ENCODE measurements at places on chromosomes 3 and 15.
A peak's percentile ranks its signal among the peaks of the same experiment; 100 is the strongest.

- no peak for DNase-seq
These were observed 5.7 kb downstream of the ESYT3 start for GRCh38 chr3:138440121-138440521.

DNA sequence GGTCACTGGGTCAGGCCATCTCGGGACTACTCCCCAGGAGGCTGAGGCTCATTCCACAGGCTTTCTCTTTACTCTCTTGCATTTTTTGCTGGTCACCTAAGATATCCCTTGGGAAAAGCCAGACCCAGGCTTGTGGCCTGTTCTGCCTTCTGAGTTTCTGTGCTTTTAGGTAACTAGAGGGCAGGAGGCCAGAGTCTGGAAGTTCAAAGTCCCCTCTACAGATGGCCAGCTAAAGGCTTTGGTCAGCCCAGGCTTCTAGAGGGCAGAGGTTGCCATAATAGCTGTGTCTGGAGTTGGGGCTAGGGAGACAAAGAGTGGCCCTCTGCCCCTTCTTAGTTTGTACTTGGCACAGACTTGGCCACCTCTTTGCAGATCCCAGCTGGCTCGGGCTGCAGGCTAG, 8.4 kb upstream of the PARP6 start:
- DNase-seq = no peak

- no peak for DNase-seq
These were observed 126.2 kb downstream of the TPRG1 start for GRCh38 chr3:189297932-189298331.

DNA sequence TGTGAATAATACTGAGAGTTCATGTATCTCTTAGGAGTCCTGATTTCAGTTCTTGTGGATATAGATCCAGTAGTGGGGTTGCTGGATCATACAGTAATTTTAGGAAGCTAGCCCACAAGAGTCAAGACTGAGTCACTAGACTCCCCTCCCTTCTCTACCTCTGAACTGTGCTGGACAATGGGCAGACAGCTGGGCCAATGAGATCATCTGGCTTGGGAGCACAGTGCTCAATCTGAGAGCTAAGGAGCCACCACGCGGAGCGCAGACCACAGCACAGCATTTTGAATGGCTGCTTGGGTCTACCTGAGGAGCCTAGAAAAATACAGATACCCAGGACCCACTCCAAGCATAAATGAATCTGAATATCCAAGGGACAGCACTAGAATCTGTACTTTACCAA, 32.5 kb downstream of the WNT5A start:
- no peak for DNase-seq

DNA sequence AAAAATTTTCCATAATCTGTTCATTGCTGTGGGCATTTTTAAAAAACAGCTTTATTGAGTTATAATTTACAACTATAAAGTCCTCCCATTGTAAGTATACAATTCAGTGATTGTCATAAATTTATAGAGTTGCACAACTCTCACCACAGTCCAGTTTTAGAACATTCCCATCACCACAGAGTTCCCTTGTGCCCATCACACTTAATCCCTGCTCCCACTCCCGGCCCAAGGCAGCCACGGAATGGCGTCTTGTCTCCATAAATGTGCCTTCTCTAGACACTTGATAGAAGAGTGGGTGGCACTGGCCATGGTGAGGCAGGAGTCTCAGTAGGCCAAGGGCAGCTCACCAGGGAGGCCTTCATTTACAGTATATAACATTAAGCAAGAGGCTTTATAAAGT, 6.3 kb downstream of the TSEN2 start:
- no peak for DNase-seq

DNA sequence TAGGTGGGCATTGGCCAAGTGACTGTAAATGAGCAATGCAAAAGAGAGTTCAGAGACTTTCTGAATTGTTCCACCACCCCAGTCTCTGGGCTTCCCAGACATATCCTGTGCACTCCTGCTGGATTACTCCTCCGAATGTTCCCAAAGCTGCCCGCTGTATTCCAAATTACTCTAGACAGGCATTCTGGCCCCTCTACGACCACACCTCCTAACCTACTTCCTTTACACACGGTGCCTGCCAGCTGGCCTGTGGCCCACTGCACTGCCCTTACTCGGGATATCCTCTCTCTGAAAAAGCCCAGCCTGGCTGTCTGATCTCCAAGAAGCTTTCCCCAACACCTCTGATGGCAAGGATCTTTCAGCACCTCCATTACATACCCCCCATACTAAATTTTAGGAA, 66.6 kb downstream of the DUT start:
- DNase-seq = no peak

- no peak for DNase-seq
These were observed 492.6 kb downstream of the RBMS3 start for GRCh38 chr3:29773481-29773880.

GRCh38 chr3:129908417-129908816, 14.9 kb upstream of the TMCC1 start:
- peak; percentile 43 for DNase-seq

DNA sequence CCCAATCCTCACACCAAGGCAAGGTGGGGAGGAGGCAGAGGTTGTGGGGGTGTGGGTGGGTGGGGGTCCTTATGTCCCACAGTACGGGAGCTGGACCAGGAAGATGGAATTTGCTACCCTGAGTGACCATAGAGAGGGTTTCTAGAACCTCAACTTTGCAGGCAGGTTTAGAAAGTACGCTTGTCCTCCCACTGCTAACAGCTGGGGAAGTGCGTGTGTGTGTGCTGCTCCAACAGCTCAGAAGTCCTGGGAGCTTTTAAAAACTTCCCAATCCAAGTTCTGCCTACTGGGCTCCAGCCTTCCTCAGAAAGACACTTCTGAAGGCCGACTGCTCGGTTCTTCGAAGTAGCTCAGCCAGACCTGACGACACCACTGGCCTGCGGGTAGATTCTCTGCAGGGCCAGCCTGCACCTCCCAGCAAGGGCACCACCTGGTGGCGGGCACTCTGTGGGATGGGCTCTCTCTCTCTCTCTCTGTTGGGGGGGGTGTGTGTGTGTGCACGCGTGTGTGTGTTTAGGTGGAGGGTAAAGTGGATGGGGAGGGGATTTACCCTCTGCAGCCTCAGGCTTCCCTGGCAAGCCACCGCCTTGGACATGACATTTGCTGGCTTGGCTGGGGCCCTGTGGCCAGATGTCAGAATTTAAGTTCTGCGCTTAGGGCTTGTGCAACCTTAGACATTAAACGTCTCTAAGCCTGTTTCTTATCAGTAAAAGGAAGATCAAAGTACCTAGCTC, 15.6 kb downstream of the TMEM158 start:
- peak; percentile 68 for DNase-seq

DNA sequence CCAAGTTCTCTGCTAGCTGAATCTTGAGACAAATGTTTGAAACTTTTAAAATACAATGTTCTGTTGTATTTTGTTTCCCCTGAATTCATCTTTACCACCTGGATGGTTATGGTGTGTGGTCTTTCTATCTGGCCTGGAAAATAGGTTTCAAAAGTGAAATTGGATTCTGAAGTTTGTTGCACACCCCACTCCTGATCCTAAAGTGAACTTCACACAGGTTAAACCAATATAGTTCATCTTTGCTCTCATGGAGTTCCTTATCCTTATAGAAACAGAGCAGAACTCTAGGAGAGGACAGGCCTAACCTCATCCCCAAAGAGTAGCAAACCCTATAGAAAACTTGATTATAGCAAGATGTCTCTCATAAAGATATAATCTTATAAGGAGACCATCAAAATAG, 179.4 kb upstream of the BCL6 start:
- DNase-seq = no peak

GRCh38 chr3:52210550-52211046, 12.6 kb downstream of the ALAS1 start:
- DNase-seq = no peak

GRCh38 chr15:42157981-42158765, 1.7 kb upstream of the PLA2G4F start:
- no peak for DNase-seq

DNA sequence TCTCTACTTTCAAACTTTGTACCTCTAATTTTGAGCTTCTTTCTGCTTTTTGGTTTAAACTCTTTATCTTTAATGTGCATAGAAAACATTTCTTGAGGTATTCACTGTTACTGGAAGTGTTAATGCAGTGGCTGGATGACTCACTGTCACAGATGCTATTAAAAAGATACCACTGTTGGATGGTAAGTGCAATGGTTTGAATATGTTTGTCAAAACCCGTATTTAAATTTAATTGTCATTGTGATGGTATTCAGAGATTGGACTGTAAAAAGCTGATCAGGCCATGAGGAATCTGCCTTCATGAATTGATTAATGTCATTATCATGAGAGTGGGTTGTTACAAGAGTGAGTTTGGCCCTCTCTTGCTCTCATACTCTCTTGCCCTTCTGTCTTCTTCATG, 70.6 kb downstream of the AP4E1 start:
- no peak for DNase-seq

- DNase-seq = peak; percentile 56
These were observed 5.4 kb upstream of the ALDH1A2 start for GRCh38 chr15:58070801-58071418.

GRCh38 chr3:63613561-63613960, 38.9 kb upstream of the SNTN start:
- DNase-seq = no peak

DNA sequence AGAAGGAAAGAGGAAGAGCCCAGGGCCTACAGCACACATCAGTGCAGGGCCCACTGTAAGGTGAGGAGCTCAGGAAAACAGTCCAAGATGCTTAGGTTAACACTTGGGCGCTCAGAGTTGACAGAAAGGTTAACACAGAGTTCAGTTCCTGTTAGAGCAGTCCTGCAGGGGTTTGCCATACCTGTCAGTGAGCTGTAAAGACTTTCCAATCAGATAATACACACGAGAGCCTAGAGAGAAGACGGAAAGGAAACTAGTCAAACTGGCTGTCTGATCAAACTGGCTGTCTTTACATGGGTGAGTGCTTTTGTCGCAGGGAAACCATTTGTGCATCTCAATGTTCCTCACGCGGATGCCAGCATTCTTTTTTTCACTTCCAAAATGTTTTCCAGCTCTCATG, 61.4 kb upstream of the ARHGEF26 start:
- DNase-seq = no peak

All from LoVo (cell line).